AG08395 (cell line): ENCODE measurements at places on chromosomes 12 and 14.
A peak's percentile ranks its signal among the peaks of the same experiment; 100 is the strongest.

- no peak for DNase-seq
Observed at GRCh38 chr12:57929092-57929830, 12.1 kb upstream of the ATP23 start.

- no peak for DNase-seq
Observed at GRCh38 chr14:67821121-67821520, 1.5 kb downstream of the RAD51B start.

DNA sequence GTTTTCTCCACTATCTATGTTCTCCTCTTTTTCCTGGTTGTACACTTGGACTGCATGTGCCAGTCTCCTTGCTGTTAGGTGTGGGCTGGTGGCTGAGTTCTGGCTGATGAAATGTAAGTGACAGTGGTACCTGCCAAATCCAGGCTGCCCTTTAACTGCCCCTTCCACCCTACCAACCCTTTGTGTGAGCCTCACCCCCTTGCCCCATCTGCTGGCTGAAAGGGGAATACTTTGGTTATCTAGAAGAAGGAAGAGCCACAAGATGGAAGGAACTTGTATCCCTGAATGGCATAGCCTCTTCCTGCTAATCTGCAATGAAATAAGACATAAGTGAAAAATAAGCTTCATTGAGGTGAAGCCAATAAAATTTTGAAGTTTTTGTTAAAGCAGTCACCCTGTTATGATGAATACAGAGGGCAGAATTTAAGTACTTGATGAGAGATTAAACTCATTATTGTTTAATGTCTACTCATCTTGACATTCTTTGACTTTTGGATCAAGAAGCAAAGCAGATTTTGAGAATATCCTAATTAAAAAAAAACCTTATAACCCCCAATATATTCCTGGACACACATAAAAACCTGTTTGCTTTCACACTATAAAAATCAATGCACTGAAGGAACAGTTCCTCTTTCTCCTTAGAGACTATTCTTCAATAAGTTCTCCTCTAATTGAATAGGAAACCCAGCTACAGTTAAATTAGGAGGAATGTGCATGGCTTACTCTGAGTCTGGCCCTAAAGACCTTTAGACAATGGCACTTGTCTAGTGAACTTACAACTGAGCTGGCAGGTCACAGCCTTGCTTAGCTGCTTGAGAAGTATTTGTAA lies 262.6 kb upstream of the BTG1 start:
- DNase-seq: no peak

DNA sequence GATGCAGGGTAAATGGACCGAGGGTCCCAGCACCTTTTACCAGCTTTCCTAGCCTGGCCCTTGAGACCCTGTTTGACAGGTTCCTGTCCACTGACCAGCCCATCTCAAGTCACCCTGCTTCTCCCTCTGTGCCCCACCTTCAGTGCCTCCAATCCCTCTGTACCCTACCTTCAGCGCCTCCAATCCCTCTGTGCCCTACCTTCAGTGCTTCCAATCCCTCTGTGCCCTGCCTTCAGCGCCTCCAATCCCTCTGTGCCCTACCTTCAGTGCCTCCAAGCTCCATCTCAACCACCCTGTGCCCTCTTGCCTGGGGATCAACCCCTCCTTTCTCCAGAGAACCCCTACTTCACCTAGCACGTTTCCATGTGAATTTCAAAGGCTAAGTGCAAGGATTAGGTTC lies 54.3 kb downstream of the ZFP36L1 start:
- DNase-seq: no peak

DNA sequence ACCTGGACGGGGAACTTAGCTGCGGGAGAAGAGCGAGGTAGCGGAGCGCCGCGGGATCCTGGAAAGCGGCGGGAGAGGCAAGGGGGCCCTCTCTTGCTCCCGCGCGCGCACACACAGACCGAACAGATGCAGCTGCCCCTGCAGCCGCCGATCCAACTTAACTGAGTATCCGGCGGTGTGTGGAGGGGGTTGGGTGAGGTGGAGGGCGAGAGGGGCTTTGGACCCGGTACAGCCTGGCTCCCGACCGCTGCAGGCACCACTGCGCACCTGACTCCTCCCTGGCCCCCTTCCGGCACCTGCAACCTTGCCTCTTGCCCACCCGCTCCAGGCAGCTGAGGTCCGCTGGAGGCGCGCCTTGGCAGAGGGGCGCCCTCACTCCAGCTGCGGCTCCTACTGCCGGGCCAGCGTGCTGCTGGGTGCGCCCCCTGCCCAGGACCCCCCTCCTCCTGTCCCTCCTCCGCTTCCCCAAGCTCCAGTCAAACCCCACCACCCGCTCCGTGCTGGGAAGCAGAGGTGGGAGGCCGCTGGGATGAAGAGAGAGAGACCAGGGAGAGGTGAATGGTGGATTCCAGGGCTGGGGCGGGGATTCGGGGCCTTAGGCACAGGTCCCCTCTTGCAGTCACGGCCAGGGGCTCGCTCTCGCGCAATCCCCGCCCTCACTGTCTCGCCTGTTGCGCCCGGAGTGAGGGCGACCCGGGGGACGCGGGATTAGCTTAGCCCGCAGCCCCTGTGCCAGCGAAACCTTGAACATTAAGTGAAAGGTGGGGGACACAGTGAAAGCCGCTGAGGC lies 2.6 kb downstream of the DIO3 start:
- no peak for DNase-seq

- no peak for DNase-seq
Observed at GRCh38 chr12:119159844-119160243, 18.9 kb upstream of the HSPB8 start.

DNA sequence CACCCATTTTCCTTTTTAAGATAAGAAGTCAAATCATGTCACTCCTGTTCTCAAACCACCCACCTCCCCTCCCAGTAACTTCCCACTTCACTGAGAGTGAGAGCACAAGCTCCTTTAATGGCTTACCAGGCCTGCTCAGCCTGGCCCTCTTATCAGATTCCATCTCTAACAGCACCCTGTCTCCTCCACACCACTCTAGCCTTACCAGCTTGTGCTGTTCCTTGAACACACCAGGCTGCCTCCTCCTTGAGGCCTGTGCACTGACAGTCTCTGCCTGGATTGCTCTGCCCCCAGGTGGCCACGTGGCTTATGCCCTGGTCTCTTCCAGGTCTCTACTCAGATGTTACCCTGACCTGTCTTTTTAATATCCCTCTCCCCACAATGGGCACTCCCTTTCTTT lies 40.1 kb upstream of the EVL start:
- no peak for DNase-seq

GRCh38 chr14:67883717-67884116 lies 64.1 kb downstream of the RAD51B start:
- peak; percentile 43 for DNase-seq

DNA sequence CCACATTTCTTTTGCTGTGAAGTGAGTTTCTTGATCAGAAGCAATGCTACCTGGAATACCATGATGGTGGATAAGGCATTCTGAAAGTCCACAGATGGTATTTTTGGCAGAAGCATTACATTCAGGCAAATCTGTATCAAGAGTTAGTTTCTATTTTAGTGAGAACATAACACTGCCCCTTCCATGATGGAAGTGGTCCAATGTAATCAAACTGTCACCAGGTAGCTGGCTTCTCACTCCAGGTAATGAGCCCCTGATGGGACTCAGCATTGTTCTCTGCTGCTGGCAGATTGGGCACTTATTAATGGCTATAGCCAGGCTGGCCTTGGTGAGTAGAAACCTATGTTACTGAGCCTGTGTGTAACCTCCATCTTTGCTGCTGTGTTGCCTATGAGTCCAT lies 80.7 kb downstream of the KCNA5 start:
- no peak for DNase-seq

DNA sequence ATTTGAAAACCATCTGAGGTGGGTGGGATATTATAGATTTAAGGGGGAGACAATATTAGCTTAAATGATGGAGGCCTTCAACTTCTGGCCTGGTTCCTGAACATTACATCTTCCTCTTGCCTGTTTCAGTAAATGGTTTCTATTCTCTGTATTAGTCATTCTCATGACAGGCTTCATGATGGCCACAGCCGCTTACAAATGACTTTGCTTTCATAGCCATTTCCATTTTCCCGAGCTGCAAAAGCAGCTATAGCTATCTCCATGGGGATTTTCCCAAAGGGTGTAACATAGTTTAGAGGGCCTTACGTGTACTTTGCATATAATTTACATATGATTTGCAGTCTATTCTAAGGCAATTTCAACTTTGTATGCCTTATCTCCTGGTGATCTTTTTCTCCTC lies 121.8 kb downstream of the NRXN3 start:
- DNase-seq: no peak

GRCh38 chr14:51566831-51567582 lies 84.7 kb upstream of the FRMD6 start:
- DNase-seq: no peak

GRCh38 chr12:116393255-116393654 lies 115.8 kb upstream of the MED13L start:
- DNase-seq: no peak

- no peak for DNase-seq
Observed at GRCh38 chr12:52360106-52360662, 7.1 kb downstream of the KRT85 start.

DNA sequence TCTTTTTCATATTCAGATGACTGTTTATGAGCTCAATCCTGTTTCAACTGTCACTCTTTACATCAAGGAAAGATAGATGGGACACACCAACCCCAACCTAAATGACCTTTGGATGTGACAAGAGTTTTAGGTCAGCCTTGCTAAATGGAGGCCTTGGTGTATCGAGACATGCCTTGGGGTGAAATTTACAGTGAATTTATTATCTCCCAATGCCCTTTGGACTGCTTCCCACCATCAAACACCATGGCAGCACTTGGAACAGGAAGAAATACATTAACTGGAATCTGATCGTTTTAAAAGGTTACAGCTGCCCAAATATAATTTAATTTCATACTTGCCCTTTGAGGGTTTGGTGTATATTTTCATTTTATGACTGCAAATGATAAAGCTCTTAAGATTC lies 327.6 kb downstream of the SOX5 start:
- DNase-seq: no peak

GRCh38 chr14:66003082-66003730 lies 483.0 kb upstream of the CCDC196 start:
- DNase-seq: no peak

- no peak for DNase-seq
Observed at GRCh38 chr12:92360543-92360942, 214.9 kb upstream of the BTG1 start.

DNA sequence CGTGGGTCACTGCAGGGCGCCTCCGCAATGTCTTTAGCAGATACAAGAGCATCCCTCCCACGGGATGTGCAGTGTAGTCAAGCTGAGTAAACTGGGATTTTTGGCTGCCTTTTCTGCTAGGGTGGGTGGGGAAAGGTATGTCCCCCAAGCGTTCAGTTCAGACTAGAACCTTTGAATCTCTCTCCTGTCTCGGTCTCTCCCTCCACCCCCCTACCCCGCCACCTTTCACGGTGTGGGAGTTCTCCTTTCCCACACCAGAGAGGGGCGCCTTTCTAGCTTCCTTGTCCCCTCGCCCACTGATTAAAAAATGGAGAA lies 525 bp upstream of the FAR2 start:
- DNase-seq: peak; percentile 18

DNA sequence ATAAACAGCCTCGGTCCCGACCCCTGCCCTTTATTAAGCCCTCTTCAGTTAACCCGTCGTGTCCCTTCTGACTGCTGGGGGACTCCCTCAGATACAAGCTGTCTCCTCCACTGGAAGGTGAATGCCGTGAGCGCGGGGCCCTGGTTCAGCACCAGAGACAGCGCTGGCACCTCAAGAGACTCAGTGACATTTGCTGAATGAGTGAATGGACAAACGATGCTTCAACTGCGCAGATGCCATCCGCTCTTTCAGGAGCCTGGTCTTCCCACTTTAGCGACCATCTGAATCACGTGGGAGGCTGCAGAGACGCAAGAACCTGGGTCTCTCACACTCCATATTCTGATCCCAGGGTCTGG lies 92.6 kb upstream of the SFSWAP start:
- DNase-seq: no peak

DNA sequence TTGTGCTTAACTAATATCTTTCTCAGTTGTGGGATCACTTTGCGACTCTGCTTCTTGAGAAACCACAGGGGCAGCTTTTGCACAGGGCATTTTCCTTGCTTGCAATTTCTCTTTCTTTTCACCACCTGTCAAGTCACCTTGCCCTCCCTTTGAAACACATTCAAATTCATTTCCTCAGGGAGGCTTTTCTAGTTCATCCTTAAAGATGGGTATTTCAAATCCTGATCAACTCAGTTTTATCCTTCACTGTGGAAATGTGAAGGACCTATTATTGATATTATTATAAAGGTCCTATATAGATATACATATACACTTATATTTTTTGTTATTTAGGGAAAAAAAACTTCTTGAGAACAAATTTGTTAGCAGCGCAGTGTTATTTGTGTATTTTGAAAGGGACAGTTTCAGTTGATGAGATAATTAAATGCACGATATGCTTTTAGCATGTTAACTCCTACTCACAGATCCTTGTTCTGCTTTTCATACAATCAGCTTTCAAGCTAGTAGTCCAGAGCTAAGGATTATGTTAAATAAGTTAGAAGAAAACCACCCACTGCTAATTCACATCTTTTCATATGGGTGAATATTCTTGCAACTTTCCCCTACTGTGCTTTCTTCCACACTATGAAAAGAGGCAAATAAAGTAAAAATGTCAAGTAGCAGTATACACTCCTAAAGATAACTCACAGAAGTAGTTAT lies 501.4 kb upstream of the RGS6 start:
- DNase-seq: no peak

DNA sequence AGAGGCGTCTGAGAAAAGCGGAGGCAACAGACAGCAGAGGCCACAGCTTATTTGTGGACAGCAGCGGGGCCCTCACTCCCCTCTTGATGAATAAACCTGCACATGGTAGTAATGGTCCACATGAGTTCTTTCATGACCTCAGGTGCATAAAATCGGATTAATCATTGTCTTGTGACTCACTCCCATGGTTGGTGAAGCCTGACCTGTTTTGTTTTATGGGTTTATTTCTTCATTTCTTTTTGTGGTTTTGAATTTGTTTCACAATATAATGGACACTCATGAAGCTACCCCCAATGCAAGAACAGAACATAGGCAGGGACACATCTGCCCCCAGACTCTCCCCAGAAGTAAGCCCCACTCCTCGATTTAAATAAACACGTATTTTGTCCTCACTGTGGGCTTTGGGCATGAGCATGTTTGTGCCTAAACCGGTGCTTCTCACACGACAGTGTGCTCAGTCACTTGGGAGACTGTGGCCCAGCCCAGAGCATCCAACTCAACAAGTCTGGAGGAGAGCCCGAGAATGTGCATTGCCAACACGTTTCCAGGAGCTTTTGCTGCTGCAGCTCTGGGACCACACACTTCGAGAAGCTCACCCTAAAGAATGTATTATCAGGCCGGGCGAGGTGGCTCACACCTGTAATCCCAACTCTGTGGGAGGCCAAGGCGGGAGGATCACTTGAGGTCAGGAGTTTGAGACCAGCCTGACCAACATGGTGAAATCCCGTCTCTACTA lies 116.1 kb downstream of the SCARB1 start:
- DNase-seq: peak; percentile 87

GRCh38 chr12:111573476-111573875 lies 25.6 kb downstream of the ATXN2 start:
- DNase-seq: no peak

DNA sequence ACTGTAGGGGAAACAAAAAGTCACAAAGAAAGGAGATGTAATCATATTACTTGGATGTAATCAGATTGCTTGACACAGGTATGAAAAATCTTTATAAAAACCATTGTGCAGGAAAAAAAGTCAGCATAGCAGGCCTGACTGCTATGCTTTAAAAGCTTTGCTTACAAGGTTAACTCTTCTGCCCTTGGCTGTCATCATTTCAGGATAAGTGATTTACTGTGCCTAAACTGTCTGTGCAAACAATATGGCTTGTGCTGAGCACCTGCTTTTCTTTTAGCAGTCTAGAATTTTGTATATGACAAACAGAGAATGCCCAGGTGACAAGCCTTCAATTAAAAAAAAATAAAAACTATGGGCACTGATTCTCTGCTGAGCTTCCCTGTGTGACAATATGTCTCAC lies 63.8 kb upstream of the PLEKHG7 start:
- no peak for DNase-seq
